ENCODE measurements at places on chromosomes 2 and 18. TPM values are rescaled to one million over a fixed set of nuclear protein-coding genes. Genes with fewer than 3 reads are reported as not detected.
A peak's percentile ranks its signal among the peaks of the same experiment; 100 is the strongest.

GRCh38 chr2:173311844-173312606 lies 42.6 kb upstream of the CDCA7 start:
- DNase-seq = no peak

DNA sequence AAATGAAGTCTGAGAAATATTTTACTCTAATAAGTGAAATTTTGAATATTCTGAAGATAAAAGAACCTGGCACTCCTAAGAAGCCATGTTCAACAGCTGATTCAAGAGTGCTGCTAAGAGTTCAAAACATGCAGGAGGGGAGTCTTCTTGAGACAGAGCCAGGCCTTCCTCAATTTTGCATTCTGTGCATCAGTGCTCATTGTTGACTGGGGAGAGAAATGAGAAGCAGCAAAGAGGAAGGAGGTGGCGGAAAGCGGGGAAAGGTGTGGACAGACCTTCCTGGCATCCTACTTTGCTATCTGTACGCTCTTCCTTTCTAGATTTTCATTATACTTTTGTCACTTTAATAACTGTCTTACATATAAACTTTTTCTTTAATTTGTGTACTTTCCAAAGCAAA lies 29.7 kb upstream of the TXNDC2 start:
- DNase-seq = no peak

GRCh38 chr2:40725950-40726349 lies 274.1 kb upstream of the SLC8A1 start:
- peak; percentile 60 for DNase-seq

GRCh38 chr2:223101340-223102039 lies 49.5 kb downstream of the KCNE4 start:
- peak; percentile 84 for DNase-seq

GRCh38 chr2:223560749-223561435 lies 41.3 kb downstream of the SCG2 start:
- peak; percentile 37 for DNase-seq

GRCh38 chr2:9422321-9423099 lies 818 bp downstream of the ITGB1BP1 start:
- DNase-seq = no peak

DNA sequence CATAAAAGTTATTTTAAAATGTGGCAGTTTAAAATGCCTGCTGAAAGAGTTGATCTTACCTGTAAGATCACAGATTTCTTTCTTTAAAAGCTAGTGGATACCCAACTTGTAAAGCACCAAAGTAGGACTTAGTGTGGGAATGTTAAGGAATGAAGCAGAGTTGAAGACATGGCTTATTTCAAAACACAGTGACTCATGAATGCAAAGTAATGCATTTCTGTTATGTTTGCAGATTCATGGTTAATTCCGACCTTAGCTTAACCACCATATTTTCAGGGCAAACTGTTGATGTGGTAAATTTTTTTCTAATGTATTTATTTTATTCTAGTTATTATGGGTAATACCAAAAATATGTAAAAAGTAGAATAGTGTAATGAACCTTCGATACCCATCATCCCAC lies 206.8 kb upstream of the FOSL2 start:
- peak; percentile 83 for DNase-seq

- DNase-seq = peak; percentile 56
Observed at GRCh38 chr18:36394486-36394885, 97.0 kb downstream of the FHOD3 start.

DNA sequence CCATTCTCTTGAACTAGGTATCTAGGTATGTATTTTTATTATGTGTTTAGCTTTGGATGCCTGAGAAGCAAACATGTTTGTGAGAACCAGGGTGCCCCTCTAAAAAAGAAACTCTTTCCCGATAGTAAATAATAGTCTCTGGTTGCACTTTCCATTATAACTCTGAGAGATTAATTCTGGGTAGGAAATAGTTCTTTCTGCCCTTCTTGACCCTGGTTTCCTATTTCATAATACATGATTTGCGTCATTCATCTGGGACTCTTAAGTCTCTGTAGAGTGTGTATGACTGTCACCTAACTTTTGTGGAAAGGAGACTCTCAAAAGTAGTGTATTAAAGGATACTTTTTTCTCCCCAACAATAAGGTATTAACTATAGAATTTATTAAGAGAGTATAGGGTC lies 31.5 kb downstream of the ACSL3 start:
- peak; percentile 74 for DNase-seq

DNA sequence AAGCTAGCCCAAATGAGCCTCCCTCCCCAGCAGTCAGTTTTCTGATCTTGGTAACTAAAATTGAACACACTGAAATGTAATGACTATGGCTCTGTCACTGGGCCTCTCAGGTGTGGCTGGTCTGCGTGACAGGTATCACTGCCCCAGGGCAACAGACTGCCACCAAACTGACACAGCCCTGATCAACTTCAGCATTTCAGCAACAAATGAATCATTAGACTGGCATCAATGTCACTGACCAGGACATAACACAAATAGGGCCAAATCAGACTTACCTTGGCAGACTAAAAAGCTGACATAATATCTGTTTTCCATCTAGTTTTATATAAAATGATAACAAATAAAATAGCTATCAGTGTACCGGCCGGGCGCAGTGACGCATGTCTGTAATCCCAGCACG lies 290.8 kb upstream of the CHAC2 start:
- no peak for DNase-seq

GRCh38 chr2:238169708-238170251 lies 11.0 kb downstream of the ERFE start:
- peak; percentile 98 for DNase-seq

DNA sequence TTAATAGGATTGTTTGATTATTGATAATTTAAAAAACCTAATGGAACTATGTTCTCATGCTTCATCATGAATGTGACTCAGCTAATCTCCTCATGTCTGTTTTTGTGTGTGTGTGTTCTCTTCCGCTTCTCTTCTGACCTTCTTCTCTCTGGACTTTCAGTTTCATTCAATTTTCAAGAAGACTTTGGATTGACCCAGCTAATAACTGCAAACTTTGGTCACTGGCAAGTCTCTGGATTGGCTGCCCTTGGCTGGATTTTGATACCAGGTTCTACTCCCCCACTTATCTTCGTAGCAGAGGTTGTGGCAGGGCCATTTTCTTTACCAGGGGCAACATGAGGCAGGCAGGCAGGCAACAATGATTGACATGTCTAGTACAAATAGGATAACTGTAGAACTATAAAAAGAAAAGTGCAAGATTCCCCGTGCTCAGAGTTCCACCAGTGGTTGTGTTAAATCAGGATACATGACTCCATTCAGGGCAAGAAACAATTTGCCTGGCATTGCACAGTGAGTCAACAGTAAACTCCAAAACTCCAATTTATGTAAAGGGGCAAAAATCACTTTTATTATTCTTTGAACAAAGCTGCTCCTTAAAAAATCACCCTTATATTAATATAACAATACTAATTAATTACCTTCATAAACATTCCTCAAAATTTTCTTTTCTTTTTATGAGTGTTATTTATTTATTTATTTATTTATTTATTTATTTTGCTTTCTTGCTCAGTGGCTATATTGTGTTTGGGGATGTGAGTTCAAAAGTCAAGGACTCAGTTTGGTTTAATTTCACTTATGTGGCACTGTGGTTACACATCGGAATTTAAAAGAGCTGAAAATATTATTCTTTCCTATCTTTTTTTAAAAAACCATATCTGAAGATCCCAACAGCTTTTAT lies 167.6 kb downstream of the RND3 start:
- no peak for DNase-seq

- peak; percentile 38 for DNase-seq
Observed at GRCh38 chr2:157486596-157487270, 42.8 kb upstream of the CYTIP start.

GRCh38 chr18:49193897-49194296 lies 243.1 kb upstream of the SMAD7 start:
- DNase-seq = peak; percentile 72

The TXNL4A gene
- 44.0 TPM for total RNA-seq

DNA sequence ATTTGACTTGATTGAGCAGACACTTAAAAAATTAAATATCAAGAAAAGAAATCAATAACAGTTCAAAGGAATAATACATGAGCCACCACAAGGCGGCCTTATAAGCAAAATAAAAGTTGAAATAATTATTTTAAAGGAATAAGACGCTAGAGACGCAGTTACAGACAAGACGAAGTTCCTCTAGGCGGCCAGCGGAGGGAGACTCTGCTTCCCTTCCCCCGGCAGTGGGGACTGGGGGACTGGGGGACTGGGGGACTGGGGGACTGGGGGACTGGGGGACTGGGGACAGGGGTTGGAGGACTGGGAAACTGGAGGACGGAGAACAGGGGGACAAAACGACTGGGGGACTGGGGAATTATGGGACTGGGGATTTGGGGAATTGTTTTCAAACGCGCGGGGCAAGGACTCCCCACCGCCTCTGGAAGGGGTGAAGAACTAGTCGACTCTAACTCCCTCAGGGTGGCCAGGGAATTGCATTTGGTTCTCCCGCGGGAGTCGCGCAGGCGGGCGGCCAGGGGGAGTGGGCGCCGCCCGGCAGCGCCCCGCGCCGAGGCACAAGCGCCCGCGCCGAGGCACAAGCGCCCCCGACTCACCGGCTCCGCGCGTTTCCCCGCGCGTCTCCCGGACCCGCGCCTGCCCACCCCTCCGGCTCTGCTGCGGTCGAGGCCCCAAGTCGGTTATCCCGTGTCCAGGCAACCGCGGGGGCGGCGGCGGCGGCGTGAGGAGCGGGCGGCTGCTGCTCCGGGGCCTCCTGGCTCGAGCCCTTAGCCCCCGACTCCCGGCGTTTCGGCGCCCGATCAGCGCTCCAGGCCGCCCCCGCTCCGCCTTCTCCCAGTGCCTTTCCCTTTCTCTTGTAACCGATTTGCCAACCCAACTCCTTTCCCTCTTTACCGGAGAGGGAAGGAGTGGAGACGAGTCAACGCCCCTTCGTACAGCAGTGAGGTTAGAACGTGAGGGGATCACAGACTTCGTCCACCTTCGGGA lies at the start of gene CCDC178:
TSS of gene CCDC178 (minus strand) at position 662 of the 984 bp plus-strand sequence. CDS start 28,633 bp downstream, outside the sequence.
- DNase-seq = peak; percentile 42

GRCh38 chr2:200821686-200822245 lies 10.1 kb downstream of the BZW1 start:
- DNase-seq = no peak

GRCh38 chr18:34648269-34648985 lies 61.7 kb upstream of the DTNA start:
- DNase-seq = no peak

DNA sequence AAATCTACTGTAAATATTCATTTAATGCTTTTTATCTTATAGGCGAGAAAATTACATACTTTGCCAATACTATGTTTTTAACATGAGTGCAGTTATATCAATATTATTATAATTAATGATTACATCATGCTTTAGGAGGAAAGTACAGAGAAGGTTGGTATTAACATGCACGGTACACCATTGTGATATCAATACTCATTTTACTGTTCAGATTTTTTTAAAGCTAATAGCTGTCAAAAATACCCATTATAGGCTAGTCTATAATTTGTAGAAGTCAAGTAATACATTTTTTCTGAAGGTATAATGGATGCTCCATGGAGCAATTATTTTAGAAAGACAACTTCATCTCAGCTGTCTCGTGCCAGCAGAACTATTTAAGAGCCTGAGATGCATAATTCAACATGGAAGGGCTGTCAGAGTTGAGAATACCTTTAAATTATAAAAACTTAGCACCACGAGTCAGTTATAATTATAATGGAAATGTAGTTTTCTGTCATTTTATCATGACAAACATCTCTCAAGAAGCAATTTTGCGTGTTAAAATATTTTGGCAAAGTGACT lies 1641.7 kb upstream of the ACVR2A start:
- no peak for DNase-seq

The WDR75 gene
- total RNA-seq = 42.5 TPM

The ATG16L1 gene
- 36.6 TPM for total RNA-seq

The GCG gene
- total RNA-seq = not detected

DNA sequence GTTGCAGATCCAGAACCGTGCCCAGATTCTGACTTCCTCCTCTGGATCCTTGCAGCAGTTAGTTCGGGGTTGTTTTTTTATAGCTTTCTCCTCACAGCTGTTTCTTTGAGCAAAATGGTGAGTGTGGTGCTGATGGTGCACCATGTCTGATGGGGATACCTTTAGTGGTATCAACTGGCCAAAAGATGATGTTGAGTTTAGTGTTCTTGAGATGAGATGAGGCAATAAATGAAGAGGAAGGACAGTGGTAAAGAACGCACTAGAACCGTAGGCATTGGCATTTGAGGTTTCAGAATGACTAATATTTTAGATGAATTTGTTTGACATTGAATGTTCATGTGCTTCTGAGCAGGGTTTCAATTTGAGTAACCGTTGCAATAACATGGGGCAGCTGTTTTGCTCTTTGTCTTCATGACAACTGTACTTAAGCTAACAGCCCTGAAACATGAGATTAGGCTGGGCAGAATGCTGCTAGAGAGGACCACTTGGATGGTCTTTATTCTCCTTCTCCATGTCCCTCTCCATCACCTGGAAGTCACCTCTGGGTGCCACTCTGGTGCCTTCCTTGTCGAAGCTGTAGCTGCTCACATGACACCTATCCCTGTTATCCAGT lies 3.9 kb downstream of the CTLA4 start:
- no peak for DNase-seq

- DNase-seq = no peak
Observed at GRCh38 chr2:206802654-206803514, 37.5 kb downstream of the FASTKD2 start.

The GBX2 gene
- total RNA-seq = not detected

The RASGRP3 gene
- total RNA-seq = 0.79 TPM

- DNase-seq = no peak
Observed at GRCh38 chr2:18924886-18925285, 335.5 kb upstream of the NT5C1B start.

DNA sequence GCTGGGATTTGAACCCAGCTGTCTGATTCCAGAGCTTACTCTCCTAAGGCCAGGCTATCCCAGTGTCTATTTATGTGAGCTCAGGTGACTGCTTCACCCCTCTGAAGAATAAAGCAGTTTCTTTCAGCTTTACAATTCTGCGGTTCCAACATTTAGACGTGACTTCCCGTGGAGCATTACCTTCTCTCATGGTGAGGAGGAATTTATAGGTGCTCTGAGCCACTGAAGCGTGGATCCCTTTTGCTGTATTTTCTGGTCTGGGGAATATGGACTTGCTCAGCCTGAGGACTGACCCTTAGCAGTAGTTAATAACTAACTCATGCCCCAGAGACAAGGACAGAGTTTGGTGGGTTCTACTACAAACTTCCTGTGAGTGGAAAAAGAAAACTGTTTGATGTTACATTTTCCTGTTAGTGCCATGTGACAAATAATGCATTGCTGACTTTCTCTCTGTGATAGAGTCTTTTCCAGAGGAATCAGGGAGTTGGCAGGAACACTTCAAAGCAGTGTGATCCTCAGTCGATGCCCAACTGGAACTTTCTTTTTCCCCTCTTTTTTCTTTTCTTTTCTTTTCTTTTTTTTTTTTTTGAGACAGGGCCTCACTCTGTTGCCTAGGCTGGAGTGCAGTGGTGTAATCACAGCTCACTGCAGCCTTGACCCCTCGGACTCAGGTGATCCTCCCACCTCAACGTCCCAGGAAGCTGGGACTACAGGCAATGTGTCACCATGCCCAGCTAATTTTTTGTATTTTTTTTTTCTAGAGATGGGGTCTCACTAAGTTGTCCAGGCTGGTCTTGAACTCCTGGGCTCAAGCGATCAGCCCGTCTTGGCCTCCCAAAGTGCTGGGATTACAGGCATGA lies 21.9 kb downstream of the CASP10 start:
- DNase-seq = no peak

Data from bronchial epithelial cell (primary cell).